ENCODE measurements at places on chromosomes 2 and 18.

- DNase-seq, result no peak
These were observed 84.2 kb downstream of the NCKAP5 start for GRCh38 chr2:133484106-133484505.

GRCh38 chr2:72916743-72917137, 579 bp upstream of the EMX1 start:
- DNase-seq, result no peak

GRCh38 chr2:3587021-3587420, 7.9 kb upstream of the COLEC11 start:
- no peak for DNase-seq

GRCh38 chr2:171703574-171704347, 16.5 kb downstream of the DYNC1I2 start:
- peak; percentile 8 for DNase-seq

DNA sequence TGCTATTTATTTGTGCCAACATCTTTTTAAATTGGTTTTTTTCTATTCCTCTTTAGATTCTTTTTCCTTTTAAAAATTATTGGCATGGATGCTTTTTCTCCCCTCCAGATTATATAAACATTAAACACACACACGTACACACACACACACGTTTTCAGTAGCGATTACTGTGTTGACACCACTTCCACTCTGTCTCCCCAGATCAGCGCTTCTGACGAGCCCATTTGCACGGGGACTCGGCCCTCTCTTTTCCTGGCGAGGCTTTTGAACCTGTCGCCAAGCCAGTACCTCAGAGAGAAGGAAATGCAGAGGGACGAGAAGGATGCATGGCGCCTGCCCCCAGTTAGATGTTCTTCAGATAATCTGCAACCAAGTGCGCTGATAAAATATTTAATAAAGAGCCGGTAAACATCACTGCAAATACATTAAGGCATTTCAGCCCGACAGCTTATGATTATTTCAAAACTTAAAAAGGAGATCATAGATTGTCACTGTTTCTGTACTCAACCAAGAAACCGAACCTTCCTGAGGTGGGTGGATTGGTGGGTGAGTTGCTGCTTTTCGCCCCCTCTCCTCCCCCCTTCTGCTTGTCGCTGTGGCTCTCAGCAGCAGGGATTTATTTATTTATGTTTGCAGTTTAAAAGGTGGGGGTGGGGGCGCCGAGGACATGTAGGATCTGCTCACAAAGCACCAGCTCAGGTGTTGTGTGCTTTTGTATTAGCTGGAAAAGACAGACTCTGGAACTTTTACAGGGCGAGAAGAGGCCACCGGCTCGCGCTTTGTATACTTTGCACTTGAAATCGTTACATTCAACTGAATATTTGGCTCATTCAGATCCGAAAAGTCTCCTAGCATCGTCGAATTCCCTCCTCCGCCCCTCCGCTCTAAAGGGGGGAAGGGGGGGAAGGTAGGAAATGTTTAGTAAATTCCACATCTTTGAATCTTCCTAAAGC, 787 bp upstream of the TBR1 start:
- no peak for DNase-seq

- no peak for DNase-seq
These were observed 38.0 kb downstream of the ADNP2 start for GRCh38 chr18:80147037-80147417.

DNA sequence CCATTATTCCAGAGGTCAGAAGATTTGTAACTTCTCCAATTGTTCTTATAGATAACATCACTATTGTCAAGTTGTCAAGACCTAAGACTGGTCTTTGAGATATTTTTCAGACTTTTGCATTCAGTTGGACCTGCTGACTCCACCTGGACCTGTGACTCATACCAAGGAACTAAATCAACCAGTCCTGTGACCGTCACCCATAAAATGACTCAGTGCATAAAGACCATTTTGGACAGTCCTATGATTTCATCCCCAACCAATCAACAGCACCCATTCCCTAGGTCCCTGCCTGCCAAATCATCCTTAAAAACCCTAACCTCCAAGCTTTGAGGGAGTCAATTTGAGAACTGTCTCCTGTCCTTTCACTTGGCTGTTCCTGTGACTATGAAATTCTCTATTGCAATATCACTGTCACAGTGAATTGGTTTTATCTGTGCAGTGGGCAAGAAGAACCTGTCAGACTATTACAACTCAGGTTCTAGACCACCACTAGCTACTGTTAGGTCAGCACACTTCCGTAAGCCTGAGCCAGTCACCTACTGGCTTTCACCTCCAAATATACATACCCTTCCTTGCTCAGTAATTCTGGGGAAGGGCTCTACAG, 17.1 kb downstream of the DPP4 start:
- no peak for DNase-seq

DNA sequence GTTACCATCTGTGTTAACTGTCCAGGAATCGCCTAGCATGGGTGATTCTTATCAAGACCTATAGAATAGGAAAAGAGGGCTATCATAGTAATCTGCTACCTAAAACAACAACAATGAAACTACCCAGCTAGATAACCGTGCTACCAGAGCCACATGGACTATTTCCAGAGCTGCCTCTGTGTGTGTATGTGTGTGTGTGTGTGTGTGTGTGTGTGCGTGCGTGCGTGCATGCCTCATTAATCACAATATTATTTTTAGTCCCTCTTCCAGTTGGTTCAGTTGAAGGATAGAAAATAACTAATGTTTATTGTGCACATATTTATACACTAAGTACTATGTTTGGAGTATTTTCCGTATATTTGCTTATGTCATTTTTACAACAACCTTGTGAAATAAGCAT, 201.1 kb downstream of the SP3 start:
- DNase-seq, result no peak

GRCh38 chr2:237411683-237412423, 2.1 kb downstream of the COL6A3 start:
- DNase-seq, result no peak

- no peak for DNase-seq
These were observed 14.4 kb downstream of the MGAT5 start for GRCh38 chr2:134268265-134268664.

DNA sequence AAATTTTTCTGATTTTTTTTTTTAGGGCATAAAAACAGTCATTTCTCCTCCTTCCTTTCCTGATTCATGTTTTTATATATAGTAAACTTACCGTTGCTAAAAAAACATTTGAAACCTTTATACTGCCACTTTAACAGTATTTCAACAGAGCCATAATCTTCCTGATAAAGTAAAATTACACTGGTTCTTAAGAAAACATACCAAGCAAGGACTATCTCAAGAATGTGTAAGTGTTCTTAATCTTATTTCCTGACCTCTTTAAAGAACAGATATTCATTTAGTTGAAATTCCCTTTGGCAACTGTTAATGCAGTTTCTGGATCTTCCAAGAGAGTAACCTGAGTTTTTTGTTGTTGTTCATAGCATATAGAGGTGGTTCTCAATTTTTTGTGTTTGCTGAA, 26.6 kb upstream of the COLEC12 start:
- no peak for DNase-seq

DNA sequence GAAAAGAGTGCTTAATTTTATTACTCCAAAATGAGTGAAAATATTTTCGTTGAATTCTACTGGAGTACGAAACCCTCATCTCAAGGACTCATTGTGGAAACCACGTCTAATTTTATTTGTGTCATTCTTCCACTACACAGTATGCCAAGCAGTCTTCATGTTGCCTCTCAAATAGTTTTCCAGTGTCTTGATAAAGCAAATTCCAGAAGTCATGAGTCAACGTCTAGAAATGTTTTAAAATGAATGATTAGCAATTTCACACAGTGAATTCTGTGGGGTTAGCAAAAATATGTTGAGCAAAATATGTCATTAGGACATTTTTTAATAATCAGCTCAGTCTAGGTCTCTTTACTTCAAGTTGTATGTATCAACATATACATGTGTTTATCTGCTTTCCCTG, 865.5 kb downstream of the DSC3 start:
- DNase-seq, result no peak

DNA sequence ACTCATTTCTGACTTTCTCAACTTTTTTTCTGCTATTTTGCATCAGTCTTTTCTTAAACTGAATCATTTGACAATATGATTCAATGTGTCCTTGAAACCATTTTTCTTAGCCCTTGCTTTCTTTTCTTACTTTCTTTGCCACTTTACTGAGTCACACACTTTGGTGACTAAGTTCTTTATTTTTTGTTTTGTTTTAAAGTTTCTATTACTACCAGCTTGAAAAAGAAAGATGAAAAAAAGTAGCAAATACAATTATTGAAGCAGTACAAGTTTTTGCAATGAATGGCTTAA, 116.5 kb downstream of the DOCK10 start:
- DNase-seq, result no peak

DNA sequence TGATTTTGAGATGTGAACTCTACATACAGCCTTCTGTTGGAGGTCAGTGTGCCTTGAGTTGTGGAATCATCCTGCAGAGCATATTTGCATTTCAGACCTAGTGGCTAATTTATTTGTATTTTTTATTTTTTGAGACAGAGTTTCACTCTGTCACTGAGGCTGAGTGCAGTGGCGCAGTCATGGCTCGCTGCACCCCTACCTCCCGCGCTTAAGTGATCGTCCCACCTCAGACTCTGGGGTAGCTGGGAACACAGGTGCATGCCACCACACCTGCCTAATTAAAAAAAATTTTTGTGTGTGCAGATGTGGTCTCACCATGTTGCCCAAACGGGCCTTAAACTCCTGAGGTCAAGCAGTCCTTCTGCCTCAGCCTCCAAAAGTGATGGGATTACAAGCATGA, 104.4 kb downstream of the ASXL3 start:
- no peak for DNase-seq

GRCh38 chr18:62632788-62633455, 82.4 kb upstream of the PHLPP1 start:
- DNase-seq, result no peak

DNA sequence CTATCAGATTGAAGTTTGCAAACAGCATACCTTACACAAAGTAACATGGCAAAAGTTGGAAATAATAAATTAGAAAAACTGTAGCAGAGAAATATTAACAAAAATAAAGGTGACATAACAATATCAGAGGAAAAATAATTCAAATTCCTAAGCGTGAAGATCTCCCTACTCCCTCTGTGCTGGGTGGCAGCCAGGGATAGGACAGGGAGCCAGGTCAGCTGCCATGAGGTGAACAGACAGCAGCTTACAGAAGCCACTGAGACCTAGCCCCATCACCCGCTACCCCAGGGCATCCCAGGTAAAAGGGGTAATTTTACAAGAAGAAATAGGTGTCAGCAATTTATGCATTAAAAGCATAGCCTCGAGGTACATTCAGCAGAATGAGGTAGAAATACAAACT, 423.8 kb upstream of the HS6ST1 start:
- no peak for DNase-seq

DNA sequence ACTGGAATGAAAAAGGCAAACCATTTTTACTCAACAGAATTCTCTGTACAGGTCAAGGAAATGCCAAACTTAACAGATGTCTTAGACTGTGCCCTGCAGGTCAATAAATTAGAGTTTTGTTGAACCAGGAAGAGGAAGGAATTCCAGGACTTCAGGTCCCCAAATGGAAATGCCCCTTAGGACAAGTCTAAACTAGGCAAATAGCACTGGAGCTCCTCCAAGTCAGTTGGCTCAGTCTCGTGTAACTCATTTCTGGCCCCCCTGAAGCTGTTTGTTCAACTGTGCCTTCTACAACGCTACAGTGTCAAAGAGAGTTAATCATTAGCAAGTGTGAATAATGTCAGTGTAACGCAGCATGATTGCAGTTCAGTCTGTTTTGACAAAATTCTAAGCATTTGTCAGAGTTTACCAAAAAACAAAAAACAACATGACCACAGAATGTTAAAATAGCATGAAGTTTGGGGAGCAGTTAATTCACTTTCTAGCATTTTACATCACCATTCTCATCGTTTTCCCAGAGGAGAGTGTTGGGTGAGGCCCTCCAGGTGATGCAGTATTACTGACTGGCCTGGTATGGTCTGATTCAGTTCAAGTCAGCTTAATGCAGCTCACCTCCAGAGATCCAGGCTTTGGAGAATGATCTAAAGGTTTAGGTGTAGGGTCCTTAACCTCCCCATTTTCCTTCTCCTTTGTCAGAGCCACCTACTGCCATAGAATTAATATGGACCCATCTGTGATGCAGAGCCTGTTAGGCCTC, 108.1 kb downstream of the AQP4 start:
- no peak for DNase-seq

DNA sequence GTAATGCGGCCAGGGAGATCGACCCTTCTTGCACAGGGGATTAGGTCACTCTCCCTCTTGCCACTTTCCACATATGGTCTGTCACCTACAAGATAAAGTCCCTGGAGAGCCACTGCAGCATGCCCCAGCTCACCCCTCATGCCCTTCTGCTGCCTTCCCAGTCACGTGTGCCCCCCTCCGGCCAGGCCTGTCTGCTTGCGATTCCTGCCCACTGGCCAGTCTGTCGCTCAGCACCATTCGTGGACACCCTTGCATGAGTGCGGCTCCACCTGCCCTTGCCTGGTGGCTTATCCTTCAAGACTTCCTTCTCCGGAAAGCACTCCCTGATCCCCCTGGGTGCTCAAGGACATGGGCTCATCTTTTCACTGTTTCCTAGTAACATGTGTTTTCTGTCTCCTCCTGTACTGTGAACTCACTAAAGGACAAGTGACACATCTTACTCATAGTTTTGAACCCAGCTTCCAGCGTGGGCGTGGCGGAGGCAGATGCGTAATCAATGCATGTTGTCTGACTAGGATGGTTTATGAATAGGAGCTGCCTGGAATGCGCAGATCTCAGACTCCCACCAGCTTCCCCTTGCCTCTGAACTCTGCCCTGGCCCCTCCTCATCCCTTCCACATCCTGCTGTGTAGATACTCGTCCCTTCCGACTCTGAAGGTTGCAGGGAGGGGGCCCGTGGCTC, 7.8 kb upstream of the NT5DC4 start:
- DNase-seq, result no peak

DNA sequence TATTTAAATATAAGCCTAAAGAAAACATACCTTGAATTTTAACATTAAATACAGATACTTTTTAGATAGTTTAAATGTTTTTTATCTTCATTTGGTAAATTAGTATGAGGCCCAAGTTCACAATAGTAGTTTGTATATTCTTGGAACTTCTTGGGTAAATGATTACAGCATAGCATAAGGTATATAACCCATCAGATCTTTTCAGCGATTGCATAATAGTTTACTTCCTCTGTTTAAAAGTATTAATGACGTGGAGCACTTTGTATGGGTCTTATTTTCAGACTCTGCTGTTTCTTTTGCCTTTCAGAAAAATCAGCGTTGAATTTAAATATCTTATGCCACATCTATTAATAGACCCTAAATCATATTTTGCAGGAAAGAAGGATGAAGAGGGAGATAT, 60.2 kb downstream of the CHRNA1 start:
- DNase-seq, result no peak

DNA sequence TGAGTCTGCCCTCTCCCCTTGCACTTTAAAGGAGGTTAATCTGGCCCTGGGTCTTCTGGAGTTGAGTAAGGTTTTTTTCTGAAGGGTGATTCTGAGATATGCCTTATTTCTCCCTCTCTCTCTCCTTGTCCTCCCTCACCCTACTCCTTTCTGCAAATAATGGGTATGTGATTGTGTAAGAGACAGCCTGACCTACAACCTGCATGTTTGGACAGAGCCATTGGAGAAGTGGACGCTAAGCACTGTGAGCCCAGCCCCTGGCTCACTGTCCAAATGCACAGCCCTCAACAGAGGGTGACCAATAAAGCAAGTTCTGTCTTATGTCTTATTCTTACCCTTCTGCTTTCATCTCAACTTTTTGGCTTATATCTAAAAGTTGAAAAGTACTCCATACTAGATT, 71.5 kb downstream of the SPP2 start:
- no peak for DNase-seq

- no peak for DNase-seq
These were observed 3.1 kb downstream of the ATOH8 start for GRCh38 chr2:85756822-85757435.

GRCh38 chr2:232377841-232378734, 463 bp upstream of the ALPP start:
- DNase-seq, result no peak

- DNase-seq, result no peak
These were observed 106.0 kb upstream of the TAF1B start for GRCh38 chr2:9737053-9737875.
